ENCODE measurements at places on chromosomes 4 and X.

GRCh38 chr4:173525118-173526011 lies 4.7 kb downstream of the HAND2 start:
- no peak for DNase-seq

DNA sequence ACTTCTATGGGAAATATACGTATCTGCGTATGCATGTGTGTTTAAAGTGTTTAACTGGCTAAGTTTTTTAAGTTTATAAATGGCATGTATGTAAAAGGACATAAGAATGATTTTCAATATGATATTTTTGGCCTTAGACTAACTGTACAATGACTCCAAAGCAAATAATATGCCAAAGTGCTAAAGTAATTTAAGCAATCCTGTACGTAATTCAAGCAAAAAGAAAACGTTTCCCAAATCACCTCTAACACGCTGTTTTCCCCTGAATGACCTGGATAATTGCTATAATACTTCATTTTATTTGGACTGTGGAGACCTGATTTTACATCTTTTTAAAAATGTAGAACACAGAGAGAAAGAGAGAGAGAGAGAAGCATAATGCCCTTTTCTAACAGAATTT lies 183.0 kb upstream of the HAND2 start:
- DNase-seq, result no peak

GRCh38 chr4:74733756-74734155 lies 60.6 kb downstream of the BTC start:
- no peak for DNase-seq

- no peak for DNase-seq
These were observed 7.6 kb downstream of the MED14 start for GRCh38 chrX:40727581-40728252.

DNA sequence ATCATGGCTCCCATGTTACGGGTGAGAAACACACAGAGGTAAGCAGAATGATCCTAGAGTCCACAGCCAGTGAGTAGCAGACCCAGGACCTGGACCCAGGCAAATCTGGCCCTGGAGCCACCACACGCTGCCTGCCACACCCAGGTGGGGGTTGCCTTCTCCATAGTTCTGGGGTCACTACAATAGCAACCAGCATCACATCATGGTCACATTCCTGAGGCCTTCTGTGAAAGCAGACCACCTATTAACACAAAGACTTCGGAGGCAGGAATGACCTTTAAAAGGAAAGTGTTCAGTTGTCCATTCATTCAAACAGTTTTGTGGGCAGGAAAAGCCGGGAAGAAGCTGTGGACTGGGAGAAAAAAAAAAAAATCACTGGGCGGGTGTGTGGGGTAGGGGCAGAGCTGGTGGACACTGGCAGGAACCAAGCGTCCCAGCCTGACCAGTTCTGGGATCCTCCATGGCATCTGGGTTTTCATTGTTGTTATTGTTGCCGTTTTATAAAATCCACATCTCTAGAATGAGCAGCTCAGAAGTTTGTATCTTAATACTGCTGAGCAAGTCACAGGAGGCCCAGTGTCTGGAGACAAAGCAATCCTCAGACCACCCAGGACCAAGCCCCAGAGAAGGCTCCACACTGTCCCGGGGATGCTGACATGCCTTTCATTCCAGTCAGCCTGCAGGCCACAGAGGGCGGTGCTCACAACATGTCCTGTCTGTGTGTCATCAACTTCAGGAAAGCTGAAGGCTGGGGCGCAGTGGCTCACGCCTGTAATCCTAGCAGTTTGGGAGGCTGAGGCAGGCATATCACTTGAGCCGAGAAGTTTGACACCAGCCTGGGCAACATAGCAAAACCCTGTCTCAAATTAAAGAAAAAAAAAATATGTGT lies 67.0 kb downstream of the SEL1L3 start:
- peak; percentile 46 for DNase-seq

GRCh38 chr4:44319129-44319528 lies 129.5 kb downstream of the KCTD8 start:
- no peak for DNase-seq

DNA sequence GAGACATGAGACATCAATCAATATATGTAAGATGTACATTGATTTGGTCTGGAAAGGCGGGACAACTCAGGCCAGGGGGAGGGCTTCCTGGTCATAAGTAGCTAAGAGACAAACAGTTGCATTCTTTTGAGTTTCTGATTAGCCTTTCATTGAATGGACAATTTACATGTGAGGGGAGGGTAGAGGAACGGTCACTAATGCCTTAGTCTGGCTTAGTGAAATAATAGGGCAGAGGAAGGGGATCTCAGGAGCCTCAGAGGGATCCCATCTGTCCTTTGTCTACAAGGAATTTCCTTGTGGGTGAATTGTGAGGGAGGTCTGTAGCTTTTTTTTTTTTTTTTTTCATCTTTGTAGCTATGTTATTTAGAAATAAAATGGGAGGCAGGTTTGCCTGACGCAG lies 88.3 kb downstream of the GK start:
- DNase-seq, result no peak

DNA sequence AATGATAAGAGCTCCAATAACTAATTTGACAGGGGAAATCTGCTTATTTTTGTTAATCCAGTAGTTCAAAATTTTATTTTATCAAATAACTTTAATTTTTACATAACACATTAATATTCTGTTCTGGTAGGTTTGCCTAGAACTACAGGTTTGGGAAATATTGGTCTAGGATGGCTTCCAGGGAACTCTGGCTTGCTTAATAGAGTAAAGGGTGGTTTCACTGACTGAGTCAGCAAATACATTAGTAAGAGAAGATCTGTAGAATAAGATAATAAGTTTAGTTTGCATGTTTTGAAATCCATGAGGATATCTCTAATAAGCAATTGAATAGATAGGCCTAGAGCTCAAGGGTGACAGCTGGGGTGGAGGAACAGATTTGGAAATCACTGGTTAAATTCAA lies 500.7 kb downstream of the ZNF674 start:
- DNase-seq, result no peak

DNA sequence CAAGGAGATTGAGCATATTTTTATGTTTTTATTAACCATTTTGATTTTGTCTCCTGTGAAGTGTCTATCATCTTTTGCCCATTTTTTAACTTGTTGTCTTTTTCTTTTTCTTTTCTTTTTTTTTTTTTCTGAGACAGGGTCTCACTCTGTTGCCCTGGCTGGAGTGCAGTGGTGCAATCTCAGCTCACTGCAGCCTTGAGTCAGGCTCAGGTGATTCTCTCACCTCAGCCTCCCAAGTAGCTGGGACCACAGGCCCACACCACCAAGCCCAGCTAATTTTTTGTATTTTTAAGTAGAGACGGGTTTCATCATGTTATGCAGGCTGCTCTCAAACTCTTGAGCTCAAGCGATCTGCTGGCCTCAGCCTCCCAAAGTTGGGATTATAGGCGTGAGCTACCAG lies 4.6 kb upstream of the ADD1 start:
- DNase-seq, result no peak

DNA sequence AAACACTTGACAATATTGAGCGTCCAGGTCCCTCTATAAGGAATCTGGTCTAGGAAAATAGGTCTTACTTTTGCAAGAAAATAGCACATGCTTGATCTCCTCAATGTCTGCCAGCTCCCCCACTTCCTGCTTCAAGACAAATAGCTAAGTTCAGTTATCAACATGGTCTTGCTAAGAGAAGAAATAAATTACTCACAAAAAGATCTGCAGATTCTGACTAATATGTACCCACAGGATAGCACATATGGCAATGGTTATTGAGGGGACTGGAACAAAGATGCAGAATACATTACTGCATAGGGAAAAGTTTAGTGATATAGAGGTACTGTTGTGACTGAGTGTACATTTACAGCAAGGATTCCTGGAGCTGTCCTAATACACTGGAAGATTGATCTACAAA lies 457.5 kb upstream of the GRID2 start:
- DNase-seq, result no peak

DNA sequence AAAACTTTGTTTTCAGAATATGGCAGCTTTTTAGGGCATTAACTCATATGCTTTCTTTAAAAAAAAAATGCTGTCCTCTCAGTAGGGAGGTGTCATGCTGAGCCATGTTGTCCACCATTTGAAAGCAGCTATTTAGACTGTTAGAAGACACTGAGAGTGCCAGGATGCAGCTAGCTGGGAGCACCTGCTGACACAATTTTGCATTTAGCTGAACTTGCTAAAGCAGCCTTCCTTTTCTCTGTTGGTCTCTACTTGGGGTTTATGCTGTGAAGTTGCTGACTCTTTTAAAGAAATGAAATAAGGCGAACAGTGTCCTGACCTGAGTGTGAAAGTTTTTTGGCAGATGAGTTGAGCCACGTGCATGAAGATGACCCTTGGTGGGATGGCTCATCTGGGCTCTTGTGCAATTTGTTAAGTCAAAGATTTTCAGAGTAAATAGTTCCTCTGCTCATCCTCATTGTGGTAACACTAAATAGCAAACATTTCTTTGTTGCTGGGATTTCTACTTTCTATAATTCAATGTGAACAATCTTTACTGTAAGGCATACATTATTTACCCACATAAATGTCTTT lies 64.5 kb downstream of the CDS1 start:
- DNase-seq, result peak; percentile 37

DNA sequence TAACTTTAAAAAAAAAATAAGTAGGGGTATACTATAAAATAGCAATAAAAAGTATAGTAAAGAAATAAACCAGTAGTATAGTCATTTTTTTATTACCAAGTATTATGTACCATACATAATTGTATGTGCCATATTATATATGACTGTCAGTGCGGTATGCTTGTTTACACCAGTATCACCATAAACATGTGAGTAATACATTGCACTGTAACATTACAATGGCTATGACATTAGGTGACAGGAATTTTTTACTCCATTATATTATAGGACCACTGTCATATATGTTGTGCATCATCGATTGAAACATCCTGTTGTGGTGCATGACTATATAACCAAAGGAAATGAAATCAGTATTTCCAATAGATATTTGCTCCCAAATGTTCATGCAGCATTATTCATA lies 176.9 kb upstream of the ARHGAP24 start:
- DNase-seq, result no peak

DNA sequence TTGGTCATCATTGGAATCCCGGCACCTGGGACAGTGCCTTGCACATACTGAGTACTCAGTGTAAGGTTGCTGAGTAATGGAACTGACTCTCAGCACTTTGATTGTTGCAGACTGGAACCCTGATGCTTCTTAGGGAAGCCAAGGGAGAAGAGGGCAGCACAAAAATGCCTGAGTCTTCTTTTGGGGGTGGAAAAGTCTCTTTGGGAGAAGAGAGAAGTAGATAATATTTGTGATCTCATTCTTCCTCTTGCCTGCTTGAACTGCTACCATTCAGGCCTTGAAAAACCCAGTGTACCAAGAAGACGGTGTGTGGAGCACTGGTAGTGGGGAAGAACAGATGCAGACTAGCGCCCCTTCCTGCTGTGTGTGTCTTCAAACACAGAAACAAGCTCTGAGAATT lies 12.3 kb downstream of the SFRP2 start:
- DNase-seq, result no peak

DNA sequence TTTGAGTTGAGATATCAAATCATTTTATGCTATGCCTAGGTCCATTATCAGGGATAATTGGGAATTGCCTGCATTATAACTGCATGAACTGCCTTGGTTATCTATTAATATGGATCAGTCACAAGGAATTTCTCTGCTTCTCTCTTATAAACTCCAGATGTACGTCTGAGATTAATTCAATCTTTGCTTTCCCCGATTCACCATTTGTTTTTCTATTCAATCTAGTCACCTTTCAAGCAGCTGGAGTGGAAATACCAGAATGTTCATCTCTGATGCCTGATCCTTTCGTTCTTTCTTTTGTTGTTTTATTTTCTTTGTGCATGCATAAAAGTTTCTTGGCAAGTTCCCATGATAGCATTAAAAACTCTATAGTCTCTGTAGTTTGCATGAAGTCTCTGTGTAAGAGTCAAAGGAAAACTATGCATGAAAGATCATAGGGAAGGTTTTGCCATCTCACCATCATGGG lies 22.6 kb downstream of the SYNPO2 start:
- no peak for DNase-seq

GRCh38 chr4:86442881-86443280 lies 83.0 kb upstream of the MAPK10 start:
- no peak for DNase-seq

DNA sequence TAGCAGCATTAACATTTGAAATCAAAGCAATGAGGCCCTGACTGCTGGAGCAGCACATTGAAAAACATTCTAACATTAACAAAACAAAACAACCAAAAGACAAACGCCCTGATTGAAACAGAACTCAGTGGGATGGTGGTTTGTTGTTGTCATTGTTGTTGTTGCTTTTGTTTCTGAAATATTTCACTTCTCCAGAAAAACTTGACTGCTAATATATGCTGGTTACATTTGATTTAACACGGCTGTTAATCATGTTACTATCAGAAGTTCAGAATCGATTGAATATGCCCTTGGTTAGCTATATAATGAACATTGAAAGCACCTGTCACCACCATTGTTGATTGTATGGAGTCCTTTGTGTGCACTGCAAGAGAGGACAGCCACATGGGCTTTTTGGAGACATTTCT lies 790.4 kb upstream of the GALNTL6 start:
- DNase-seq, result no peak

DNA sequence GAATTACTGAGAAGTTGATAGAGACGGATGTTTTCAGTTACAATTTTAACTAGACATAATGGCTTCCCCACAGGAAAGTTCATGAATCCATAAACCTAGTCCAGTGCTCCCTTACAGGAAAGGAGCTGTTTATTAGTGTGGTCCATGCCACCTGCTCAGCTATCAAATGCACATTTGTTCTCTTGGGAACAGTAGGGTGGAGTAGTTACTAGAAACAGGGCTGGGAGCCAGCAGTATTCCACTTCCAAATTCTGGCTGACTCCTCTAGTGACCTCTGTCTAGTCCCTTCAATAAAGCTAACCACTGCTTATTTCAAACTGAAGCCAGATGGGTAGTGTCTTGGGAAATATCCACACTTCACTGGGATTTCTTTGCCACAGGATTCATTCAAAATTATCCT lies 88.4 kb upstream of the TLL1 start:
- DNase-seq, result no peak

DNA sequence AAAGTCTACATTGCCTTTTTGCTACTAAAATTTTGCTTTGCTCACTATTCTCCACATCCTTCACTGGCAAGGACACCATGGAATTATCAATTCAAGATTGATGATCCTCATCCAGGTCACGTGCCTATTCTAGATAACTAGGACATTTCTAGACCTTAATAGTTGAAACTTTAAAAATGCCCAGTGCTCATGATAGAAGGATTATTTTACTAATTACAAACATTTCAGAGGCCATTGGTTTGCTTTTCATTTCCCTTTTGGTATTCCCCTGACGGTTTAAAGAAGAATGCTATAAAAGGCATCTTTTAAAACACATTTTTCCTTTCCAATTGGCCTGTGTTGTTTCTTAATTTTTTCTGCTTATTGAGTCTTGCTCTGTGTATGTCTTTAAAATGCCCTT lies 249.4 kb downstream of the NDST4 start:
- DNase-seq, result no peak
